ENCODE measurements at places on chromosomes 7 and 10. TPM values are rescaled to one million over a fixed set of nuclear protein-coding genes. Genes with fewer than 3 reads are reported as not detected.
A peak's percentile ranks its signal among the peaks of the same experiment; 100 is the strongest.

Gene PIK3CG
- 7.0 TPM for total RNA-seq

Gene SH2D4B
- not detected for total RNA-seq

Gene POLR2J2
- total RNA-seq, result 7.5 TPM

Gene HTR5A
- total RNA-seq, result not detected

Gene ZCCHC24
- 113 TPM for total RNA-seq

Gene EBLN1
- not detected for total RNA-seq

DNA sequence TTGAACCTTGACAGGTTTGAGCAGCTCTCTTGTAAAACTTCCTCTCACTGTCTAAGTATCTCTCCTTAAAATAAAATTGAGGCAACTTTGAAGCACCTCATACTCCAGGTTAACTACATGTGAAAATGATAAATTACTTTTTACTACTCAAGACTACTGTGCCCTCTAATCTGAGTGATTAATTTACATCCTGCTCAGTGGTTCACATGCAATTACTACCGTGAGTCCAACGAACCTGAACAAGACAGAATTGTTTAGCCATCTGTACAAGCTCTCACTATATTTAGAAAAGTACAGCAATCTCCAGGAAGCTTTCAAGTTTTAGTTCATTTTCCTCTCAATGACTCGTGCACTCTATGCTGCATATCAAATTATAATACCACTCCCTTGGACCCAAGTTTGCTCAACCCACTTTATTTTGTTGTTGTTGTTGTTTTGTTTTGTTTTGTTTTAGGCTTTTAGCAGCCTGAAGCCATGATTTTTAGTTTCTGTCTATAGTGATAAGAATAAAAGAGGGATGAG, 21.2 kb downstream of the PDE1C start:
- no peak for DNase-seq

DNA sequence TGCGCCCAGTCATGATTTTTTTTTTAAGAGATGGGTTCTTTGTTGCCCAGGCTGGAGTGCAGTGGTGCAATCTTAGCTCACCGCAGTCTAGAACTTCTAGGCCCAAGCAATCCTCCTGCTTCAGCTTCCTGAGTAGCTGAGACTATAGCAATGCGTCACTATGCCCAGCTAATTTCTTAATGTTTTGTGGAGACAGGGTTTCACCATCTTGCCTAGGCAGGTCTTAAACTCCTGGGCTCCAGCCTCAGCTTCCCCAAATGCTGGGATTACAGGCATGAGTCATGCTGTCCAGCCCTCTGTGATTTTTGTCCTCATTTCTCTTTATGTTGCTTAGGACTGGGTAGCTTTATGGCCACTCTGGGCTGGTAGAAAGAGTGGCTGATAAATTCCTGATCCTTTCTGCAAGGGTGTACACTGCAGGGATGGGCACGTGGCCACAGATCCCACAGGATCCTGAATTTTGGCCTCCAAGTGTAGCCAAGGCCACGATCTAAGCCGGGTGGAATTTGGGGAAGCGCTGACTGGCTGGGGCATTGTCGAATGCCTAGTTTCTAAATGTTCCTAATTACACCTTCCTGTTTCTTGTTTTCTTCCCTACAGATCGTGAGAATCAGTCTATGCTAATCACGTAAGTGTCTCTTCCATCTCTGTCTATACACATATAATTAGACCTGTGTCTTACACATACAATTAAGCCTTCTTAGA, 24.1 kb upstream of the MYH16 start:
- no peak for DNase-seq

GRCh38 chr7:25369786-25370185, 141.5 kb upstream of the NPVF start:
- peak; percentile 85 for DNase-seq

- no peak for DNase-seq
Observed at GRCh38 chr7:151597541-151598444, 78.1 kb upstream of the RHEB start.

DNA sequence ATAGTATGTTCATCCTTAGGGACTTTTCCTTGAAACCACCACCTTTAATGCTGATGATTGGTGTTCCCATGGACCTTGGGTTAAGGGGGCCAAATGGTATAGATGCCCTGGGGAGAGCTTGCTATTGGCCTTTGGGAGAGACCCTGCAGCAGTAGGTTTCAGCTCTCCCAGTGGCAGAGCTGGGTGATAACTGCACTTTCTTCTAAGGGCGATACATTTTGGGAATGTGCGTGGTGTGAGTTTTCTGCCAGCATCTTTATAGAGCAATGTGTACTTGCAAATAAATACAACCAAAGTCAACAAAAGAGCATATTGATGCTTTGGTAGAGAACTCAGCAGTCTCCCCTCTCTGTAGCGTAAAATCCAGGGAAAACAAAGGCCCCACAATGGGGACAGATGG, 404.1 kb downstream of the PAXIP1 start:
- no peak for DNase-seq

DNA sequence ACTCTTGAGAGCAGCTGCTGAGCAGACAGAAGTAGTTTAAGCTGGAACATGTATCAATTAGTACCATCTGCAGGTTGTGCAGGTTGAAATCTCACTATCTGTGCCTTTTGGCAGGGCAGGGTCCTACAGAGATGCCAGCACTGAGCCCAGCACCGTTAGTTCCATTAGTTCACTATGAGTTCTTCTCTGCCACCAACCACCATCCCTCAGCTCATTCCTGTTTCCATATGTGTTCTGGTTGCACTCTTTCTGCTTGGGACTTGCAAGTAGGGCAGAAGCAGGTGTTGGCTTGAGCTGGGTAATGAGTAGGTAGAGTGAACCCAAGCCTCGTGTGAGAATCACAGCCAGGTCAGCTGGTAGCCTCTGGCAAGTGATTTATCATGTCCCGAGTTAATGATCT, 2.8 kb downstream of the SMO start:
- DNase-seq, result no peak

DNA sequence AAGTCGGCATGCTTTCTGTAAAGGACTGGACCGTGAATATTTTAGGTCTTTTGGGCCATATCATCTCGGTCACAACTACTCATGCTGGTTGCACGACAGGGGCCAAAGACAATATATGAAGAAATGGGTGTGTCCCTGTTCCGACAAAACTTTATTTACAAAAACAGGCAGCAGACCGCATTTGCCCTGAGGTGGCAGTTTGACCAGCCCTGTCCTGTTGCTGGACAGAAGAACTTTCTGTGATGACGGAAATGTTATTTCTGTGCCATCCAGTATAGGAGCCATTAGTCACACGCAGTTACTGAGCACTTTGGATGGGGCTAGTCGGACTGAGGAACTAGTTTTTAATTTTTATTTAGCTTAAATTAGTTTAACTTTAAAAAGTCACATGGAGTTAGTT, 112.8 kb upstream of the CARD11 start:
- DNase-seq, result no peak

DNA sequence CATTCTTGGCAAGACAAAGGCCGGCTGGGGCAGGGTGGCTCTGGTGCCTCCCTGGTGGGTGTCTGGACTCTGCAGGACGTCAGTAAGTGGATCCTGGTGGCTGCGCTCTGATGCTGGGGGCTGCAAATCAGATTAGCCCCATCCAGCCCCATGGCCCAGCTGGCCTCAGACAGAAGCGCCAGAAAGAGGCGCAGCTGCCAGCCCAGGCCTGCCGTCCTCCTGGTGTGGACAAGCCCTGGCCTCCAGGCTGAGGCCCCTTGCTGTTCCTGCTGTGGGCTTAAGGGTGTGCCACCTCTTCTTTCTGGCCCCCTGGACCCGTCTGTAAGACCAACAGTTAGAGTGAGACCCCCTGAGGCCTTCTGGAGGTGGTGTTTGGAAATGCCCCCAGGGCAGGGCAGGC, 5.9 kb upstream of the LFNG start:
- DNase-seq, result no peak

DNA sequence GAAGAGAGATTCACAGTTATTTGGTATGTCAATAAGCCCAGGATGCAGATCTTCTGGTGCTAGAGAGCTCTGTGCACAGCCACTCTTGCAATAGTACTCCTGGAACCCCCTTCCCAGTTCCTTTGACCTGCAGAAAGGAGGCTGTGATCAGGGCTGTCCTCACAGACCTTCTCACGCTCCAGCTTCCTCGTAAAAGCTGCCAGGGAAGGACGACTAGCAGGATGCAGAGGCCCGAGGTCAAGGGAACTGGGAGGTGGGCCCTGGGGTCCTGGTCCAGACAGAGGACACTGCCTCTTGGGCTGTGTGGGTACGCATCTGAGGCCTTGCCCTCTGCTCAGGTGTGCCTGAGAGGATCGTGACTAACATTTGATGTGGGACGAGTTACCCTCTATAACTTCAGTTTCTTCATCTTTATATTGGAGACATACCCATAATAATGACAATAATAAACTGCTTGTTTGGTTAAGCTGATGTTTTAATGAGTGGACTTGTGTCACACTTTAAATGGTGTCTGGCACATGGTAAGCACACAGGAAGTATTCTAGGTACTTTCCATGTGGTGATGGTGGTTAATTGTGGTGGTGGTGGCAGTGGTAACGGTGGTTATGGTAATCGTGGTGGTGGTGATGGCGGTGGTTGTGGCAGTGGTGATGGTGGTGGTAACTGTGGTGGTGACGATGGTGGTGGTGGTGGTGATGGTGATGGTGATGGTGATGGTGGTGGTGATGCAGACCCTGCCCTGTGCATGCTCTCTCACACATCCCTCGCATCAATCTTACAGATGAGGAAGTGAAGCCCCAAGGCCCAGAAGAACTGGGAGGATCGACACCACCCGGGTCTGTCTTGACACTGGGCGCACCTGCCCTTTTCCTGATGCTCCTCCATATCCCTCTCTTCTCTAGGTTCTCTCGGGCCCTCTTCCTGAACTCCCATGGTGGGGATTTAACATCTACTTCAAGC, 235.2 kb upstream of the GRB10 start:
- DNase-seq, result no peak

GRCh38 chr10:45261243-45261775, 54.1 kb downstream of the OR13A1 start:
- no peak for DNase-seq

DNA sequence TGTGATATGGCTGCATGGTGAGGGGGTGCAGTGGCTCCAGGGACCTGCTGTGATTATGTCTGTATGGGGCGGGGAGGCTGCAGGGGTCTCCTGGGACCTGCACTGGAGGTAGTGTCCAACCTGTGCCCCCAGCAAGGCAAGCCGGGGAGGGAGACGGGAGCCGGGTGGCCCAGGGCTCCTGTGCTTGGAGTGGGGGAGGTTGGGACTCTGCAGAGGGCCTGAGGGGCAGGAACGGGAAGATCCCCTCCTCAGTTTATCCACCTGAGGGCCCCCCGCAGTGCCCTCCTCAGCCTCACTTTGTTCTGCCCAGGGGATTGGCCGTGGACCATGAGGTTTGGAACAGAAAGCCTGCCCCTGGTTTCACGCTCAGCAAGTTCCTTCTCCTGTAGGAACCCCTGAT, 22.8 kb upstream of the PWWP2B start:
- DNase-seq, result peak; percentile 76

GRCh38 chr10:18666810-18667209, 7.6 kb downstream of the ARL5B start:
- no peak for DNase-seq

- no peak for DNase-seq
Observed at GRCh38 chr7:83038787-83039186, 123.9 kb downstream of the PCLO start.

- DNase-seq, result no peak
Observed at GRCh38 chr10:109889867-109890266, 33.4 kb downstream of the XPNPEP1 start.

DNA sequence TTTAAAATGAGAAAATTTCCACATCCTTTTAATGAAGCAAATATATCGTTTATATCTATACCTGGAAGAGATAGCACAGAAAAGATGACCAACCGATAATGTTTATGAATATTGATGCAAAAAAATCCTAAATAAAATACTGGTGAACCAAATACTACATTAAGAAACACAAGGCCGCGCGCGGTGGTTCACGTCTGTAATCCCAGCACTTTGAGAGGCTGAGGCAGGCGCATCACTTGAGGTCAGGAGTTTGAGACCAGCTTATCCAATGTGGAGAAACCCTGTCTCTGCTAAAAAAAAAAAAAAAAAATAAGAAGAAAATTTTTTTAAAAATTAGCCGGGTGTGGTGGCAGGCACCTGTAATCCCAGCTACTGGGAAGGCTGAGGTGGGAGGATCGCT, 25.8 kb downstream of the SHH start:
- no peak for DNase-seq

DNA sequence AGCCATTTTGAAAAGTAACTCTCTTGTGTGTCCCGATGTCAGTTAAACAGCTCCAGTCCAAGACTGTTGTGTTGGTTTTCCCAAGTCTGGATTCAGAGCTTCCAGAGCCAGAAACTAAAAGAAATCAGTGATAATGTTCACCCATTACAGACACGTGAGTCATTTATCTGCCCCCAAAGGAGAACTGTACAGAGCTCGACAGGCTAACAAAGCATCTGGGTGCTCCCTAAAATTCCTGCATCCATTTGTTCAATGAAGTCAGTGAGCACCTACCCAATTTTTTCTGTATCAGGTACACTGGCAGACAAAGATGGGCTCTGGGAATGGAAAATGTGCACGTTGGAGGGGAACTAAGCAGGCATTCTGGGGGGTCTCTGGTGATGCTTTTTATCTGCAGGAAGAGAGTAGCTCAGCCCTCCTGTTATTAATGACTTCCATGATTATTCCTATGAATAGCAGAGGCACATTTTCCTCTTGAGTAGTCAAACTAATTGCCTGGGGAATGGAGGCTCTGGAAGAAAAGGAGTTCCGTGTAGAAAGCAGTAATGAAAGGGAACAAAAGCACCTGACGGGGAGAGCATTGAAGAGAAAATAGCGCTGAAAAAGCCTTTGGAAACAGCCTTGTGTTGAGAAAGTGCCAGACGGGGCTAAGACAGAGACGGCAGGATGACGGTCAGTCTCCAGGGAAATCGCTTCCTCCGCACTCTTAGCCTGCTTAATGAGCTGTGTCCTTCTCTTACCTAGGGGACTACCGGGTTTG, 75.3 kb downstream of the GAD2 start:
- DNase-seq, result no peak

DNA sequence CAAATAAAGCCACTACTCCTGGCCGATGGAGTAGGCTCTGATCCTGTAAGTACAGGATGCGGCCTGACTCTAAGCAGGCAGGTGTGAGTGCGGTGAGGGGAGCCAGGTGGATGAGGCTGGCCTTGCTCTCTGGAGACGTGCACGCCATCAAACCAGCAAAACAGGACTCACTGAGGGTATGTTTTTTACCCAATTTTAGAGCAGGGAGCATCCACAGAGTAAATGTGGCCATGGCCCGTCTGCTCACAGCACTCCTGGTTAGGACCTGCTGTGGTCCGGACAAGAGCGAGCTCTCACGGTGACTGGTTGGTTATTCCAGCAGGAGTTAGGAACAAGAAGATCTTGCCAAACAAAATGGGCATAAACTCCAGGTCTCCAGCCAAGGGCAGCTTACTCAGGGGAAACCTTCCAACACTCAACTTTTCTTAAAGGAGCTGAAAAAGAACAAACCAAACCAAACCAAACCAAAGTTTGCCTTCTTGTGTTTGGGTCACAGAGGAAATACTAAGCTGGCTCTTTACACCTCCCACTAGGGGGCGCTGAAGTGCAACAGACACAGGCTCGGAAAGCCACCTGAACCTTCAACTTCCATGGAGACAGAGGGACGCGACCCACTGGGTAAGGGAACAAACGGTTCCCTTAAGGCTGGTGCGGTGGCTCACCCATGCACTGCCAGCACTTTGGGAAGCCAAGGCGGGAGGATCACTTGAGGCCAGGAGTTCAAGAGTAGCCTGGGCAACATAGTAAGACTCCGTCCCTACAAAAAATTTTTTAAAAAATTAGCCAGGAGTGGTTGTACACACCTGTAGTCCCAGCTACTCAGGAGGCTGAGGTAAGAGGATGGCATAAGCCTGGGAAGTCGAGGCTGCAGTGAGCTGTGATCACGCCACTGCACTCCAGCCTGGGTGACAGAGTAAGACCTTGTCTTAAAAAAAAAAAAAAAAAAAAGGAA, 122.4 kb downstream of the CLEC2L start:
- DNase-seq, result peak; percentile 92

- no peak for DNase-seq
Observed at GRCh38 chr7:5350174-5350463, 67.4 kb downstream of the SLC29A4 start.
